ENCODE measurements at places on chromosomes 3 and 15.

DNA sequence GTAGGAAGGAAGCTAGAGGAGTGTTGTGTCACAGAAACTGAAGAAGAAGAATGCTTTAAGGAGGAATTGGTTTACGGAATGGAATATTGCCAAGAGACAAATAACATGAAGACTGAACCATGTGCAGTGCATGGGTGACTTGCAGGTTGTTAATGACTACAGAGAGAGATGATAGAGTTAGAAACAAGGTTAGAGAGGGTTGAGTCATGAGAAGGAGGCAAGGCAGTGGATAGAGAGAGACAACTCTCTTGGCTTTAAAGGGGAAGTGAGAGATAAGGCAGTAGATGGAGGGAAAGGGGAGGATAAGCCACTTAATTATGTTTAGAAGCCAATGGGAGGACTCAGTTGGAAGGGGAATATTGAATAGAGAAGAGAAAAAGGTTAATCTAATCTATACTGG is 119.3 kb upstream of the CCNL1 start:
- DNase-seq, result no peak

DNA sequence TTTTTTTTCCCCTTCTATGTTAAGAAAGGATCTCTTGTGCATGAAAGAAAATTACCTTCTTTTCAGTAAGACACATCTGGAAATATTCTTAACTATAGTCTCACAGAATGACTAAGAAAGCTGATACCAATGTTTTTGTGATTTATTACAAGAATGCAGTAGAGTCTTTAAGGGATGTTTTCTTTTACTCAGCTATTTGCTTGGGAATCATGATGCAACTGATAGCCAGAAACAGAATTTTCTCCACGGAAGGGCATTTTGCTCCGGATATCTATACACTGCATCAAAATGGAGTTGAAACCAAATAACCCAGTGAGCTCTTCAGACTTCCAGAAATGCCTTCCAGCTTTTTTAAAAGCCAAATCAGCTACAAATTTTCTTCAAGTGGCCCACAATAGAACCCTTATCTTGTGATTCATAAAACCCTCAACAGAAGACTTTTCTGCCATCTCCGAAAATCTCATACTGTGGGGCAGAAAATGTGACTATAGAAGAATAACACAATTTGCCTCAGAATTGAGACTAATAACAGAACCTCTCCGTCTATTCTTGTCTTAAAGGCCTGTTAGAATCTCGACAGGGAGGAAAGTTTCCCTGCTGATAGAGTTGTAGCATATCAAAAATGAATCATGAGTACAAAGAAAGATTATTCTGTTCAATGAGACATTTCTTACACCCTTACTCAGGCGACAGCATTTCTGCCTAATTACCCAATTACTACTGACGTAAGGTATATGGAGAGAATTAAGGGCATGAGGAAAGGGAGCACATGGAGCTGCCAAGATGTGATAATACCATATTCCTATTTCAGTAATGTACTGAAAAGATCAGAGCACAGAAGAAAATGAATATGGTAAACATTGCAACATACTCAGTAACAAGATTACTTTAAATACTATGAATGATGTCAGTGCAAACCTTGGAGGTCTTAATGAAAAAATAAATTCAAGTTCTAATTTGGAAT is 900.1 kb downstream of the ROBO1 start:
- no peak for DNase-seq

GRCh38 chr3:171346019-171346418 is 114.2 kb downstream of the TNIK start:
- no peak for DNase-seq

- DNase-seq, result peak; percentile 50
Measured at GRCh38 chr15:88834211-88834812, 31.1 kb downstream of the ACAN start.

DNA sequence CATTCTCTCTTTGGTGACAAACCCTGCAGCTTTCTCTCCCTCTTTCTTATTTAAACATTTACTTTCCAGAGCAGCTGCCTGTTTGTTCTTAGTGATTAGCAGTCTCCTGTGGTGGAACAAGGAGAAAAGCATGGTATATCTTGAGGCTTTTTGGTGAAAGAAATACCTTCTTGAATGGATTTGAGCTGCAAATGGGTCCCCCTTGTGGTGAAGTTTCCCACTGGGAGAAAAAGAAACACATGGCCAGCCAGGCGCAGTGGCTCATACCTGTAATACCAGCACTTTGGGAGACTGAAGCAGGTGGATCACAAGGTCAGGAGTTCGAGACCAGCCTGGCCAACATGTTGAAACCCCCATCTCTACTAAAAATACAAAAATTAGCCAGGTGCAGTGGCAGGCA is 48.3 kb upstream of the ACP3 start:
- DNase-seq, result no peak

GRCh38 chr3:113668015-113668414 is 28.4 kb downstream of the USF3 start:
- DNase-seq, result no peak

DNA sequence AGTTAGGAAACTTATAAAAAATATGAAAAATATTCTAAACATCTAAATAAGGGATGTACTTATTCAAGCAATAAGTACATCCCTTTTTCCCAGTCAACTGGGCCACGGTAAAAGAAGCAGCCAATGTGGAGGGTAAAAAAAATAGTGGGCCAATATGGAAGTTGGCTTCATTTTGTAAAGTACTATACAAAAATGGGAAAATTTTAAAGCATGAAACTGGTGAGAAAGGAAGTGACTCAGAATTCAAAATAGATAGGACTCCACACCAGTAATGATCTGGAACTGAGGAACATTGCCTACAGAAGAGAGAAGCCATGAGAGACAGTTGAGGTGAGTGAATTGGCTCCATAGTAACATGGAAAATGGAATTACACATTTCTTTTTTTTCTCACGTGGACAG is 108.9 kb downstream of the FNDC3B start:
- no peak for DNase-seq

- DNase-seq, result no peak
Measured at GRCh38 chr3:149977386-149977785, 6.7 kb upstream of the PFN2 start.

- DNase-seq, result no peak
Measured at GRCh38 chr3:147304756-147305155, 101.6 kb downstream of the ZIC4 start.

- no peak for DNase-seq
Measured at GRCh38 chr3:172782235-172782634, 31.7 kb downstream of the ECT2 start.

DNA sequence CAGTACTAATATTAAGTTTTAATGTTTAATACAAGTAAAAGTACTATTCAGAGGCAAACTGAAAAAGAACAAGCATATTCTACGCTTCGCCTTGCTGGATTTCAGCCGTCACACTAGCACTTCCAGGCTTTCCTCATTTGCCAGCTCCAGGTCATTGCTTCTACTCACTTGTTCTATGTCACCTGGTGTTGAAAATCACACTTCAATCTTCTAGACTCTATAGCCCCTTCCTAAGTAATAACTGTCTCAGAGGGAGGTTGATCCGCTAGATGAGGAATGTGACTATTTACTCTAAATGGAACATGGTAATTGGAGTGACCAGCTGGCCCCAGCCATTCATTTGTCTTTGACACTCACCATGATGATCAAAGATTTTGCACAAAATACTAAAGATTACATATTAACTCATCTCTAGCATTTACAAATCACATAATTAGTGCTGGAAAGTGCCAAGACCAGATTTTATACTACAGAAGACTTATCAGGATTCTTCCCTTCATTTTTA is 92.0 kb downstream of the GAP43 start:
- no peak for DNase-seq

DNA sequence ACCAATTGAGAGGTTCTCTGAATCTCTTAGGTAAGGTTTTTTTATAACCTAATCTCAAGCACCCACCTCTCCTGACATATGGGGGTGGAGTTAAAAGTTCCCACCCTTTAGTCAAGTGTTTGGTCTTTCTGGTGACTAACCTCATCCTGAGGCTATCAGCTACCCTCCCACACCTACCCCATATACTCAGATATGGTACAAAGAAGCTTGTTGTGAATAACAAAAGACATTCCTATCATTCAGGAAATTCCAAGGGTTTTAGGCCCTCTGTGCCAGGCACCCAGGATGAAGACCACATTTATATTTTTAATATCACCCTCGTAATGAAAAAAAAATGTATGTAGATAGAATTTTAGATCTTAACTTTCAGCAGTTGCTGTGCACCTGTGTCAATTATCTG is 9.0 kb downstream of the CHMP2B start:
- no peak for DNase-seq

- no peak for DNase-seq
Measured at GRCh38 chr15:99315636-99316035, 64.4 kb downstream of the LRRC28 start.

DNA sequence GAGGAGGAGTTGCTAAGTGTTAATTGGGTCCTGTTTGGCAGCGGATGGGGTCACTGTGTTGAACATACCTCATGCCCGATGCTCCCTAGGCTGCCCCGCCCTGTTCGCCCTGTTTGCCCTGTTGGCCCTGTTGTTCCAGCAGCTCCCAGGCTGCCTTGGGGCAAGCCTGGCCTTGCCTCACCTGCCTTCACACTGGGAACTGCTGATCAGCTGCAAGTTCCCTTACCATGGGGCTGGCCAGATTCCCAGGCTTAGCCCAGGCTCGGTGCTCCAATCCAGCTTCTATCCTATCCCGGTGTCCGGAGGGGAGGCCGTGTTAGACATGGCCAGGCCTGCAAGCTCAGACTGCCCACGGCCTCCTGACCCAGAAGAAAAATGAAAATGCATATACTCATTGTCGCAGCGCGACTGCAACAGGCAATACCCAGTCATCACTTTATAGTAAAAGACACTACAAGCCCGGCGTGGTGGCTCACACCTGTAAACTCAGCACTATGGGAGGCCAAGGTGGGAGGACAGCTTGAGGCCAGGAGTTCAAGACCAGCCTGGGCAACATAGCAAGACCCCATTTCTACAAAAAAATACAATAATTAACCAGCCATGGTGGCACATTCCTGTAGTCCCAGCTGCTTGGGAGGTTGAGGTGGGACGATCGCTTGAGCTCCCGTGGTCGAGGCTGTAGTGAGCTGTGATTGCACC is 42.9 kb upstream of the ZNF710 start:
- DNase-seq, result no peak

GRCh38 chr3:188212308-188212969 is 58.5 kb downstream of the LPP start:
- DNase-seq, result no peak

GRCh38 chr3:68787106-68787626 is 145.2 kb downstream of the TAFA4 start:
- no peak for DNase-seq

- DNase-seq, result no peak
Measured at GRCh38 chr3:45631486-45631885, 36.9 kb downstream of the LIMD1 start.

DNA sequence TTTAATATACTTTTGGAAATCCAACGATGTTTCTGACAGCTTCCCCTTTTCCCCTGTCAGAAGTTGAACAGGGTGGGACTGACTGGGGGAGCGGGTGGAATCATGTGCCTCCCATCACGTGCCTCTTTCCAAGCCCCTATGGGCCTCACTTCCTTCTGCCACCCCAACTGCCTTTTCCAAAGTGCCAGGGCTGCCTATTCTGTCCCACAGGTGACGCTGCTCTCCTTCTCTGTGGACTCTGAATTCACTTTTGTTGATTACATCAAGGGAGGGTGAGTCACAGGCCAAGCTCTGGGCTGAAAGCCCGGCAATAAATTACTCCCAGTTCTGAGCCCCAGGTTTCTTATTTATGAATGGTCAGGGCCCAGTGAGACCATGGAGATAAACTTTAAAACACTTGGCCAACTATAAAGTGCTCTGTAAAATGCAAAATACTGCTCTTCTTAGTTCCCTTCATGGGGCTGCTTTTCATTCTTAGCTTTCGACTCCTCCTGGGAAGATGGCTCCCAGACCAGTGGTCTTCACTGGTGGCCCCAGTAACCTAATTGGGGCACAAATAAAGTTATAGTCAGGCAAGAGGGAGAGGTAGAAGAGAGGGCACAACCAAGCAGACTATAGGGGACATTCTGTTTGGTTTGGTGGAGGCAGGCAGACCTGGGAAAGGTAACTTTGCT is 12.3 kb downstream of the CPNE9 start:
- no peak for DNase-seq

DNA sequence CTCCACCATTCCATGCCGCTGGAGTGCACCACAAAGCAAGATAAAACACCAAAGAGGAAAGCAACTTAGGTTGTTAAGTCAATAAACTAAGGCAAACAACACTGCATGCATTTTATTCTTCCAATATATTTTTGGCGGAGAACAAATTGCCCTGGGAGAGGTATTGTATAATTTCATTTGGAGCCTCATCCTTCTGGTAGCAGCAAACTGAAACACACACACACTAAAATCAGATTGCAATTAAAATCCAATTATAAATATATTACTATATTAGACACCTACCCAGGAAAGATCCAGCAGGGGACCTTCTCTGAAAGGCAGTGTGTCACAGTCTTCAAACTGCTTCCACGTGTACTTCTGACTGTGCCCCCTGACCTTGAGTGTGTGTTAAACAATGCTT is 102.3 kb downstream of the RORA start:
- DNase-seq, result no peak

DNA sequence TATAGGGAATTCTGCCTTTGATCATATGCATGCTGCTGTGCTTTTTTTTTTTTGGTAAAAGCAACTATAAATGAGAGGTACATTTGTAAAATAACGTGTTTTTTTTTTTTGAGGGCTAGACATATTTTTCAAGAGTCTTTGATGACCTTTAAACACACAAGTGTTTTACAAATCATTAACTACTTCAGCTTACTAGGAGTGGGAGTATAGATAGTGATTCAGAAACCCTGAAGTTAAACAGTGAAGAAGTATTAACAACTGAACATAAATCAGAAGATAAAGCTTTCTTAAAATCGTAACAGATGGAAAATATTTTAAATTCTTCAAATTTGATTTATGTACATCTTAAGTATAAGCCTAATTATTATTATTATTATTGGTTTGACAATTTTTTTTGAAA is 2.9 kb upstream of the GMNC start:
- DNase-seq, result no peak

DNA sequence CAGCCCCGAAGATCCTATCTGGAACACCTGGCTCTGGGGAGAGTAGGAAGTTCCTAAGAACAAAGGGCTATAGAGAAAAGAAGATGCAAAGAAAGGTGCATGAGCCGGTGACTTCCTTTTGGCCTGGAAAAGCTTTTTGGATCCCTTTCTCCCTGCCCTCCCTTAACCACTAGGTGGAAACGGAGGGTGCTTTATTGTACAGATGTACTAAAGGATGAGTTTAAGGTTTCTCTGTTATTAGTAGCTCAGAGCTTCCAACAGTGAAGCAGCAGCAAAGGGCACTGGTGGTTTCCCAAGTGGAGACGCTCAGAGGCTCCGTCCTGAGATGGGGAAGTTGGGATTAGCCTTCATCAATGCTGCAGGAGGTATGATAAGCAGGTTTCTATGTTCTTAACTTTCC is 5.9 kb upstream of the ADGRG7 start:
- DNase-seq, result peak; percentile 29

Measured in GM13976 (cell line).